ENCODE measurements at places on chromosomes 12 and 14.

GRCh38 chr12:132323171-132324010 lies 6.0 kb downstream of the GALNT9 start:
- no peak for DNase-seq

- DNase-seq = no peak
Observed at GRCh38 chr12:38175538-38175937, 141.0 kb upstream of the ALG10B start.

GRCh38 chr14:71089971-71090370 lies 182.7 kb downstream of the PCNX1 start:
- no peak for DNase-seq

DNA sequence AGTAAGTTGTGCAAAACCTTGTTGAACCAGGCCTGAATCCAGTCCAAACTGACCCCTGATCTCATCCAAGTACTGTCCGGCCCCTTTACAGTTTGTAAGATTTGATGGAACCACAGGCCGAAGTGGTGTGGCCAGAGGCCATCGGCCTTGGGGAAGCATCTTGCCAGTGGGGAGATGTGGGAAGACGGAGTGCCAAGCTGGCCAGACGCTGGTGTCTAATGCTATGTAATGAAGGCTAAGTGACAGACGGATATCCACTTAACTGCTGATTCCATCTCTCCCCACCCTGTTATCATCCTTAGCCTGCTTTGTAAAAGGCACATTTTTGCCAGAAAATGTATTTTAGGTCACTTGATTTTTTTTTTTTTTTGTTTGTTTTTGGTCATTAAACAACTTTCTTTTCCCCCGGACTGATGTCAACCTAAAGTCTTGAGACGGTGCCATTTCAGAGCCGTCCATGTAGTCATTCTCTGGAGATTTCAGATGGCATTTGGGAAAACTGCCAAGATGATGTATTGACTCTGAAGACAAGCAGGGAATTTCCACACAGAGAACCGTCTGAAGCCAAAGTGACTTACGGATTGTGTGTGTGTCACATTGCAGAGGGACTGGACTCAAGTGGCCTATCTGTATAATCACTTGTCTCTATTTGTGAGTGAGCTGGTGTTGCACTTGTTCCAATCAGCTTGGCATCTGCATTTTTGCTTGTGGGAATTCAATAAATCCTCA lies 86.5 kb upstream of the MANSC4 start:
- DNase-seq = no peak

DNA sequence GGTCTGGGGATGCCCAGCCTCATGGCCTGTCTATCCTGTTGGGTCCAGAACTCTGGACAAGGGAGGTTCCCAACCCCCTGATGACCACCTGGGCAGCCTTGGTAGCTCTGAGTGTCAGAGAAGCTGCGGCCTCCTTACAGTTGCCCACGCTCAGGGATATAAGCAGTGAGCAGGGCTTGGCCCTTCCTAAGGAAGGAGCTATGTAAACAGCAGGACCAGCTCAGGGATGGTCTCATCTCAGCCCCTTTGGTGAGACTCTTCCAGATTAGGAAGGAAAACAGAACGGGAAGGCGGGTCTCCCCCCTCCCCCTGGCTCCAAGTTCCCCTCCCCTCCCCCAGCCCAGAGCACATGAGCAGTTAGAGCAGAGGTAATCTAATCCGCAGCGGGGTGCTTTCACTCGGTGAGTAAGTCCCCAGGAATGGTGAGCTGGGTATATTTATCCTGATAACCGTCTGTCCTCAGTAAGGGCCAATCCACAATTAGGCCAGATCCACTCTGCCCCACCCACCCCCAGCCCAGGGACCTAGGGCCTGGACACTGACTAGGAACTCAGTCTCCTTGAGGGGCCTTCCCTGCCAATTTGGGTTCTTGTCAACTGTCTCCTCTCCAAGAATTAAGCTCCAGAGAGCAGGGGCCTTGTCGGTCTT lies 29.5 kb upstream of the RPLP0 start:
- DNase-seq = no peak

- DNase-seq = no peak
Observed at GRCh38 chr12:20505056-20505455, 136.7 kb downstream of the PDE3A start.

DNA sequence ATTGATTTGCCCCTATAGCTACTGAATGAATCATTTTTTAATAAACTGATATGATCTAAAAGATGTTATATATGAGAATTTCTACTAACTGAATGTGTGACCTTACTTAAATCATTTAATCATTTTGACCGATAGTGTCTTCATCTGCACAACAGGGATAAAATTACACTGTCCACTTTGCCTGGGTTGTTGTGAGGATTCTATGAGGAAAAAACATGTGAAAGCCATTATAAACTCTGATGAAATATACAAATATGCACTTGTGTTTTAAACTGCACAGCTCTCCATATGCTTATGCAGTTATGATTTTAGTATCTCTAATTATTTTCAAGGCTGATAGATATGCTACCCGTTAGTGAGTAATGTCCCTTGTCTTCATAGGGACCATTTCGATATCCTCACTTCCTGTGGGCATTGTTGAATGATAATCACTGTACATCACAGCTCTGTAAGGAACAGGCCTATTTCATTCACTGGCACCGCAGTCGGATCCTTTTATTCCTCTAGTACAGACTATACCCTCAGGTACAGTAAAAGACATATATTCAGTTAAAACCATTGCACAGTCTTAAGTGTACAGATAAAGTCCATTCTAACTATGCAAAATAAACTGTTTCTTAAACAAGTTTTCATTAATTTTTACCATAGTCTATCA lies 88.7 kb upstream of the RAP1B start:
- no peak for DNase-seq
